T1000 (cell line): ENCODE measurements at places on chromosomes 13 and 19.

DNA sequence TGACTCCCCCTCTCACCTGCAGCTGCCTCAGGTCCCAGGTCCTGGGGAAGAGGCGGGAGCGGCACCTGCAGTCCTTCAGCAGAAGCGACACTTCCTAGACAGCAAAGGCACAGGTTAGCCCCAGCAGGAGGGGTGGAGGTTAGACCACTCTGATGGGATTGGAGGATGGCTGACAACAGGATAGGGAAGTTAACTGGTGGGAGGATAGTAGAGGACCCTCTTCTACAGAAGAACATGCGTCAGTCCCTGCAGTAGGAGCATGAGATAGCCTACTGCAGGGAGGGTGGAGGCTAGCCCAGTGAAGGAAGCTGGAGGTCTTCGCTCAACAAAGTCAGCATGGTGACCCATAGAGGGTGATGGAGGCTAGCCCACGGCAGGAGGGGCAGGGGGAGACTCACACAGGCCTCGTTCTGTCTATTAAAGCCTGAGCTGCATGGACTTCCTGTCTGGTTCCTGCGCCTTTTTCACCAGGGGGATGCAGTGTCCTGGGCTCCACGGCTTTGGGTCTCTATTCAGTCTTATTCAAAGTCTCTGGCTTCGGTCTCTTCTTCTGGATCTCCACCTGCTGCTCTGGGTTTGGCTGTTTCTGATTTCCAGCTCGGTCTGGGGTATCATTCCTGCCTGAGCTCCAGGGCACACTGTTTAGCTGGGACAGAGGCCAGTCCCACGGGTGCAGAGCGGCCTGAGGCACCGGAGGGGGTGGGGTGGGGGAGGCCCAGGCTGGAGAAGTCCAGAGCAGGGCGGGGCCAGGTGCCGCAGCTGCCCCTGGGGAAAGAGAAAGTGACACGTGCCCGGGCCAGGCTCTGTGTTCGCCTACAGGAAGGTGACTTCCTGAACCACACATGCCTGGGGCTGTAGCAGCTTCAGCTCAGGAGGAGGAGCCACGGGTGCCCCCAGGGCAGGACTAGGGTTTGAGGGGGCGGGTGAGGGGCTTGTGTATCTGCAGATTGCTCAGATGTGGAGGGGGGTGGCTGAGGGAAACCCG is 7.3 kb downstream of the IFNL3 start:
- DNase-seq, result no peak

DNA sequence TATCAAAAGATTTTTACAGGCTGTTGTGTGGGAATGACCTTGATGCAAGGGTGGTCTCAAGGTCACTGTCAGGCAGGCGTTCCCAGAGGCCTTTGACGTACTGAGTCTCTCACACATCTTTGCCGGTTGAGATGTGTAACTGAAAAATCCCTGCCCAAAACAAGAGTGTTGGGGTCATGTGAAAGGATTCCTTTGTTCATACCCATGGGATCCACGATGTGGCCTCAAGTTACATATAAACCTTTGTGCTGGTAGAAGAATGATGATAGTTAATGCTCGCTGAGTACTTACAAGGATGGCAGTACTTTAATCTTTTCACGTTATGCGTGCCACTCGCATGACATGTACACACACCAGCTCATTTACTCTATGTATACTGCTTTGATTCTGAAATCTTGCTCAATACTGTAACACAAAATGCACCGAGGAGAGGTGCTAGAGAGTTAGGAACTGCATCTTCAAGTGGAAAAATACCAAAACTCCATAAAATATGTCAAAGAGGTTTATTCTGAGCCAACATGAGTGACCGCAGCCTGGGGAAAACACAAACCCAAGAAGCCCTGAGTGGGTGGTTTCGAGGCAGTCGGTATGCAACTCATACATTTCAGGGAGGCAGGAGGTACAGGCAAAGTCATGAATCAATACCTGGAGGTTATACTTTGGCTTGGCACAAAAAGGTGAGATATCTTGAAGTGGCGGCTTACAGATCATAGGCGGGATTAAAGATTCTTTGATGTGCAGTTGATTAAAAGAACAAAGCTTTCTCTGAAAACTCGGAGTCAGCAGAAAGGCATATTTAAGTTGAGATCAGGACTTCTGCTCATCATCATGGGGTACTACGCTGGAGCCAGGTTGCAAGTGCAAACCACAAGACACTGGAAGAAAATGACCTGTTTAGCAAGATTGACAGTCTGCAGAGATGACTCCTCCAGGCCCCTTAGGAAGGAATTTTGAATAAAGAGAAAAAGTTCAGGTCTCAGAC is 87.4 kb upstream of the ARHGEF7 start:
- DNase-seq, result no peak

GRCh38 chr13:110913322-110914080 is 1.4 kb downstream of the ANKRD10 start:
- no peak for DNase-seq

DNA sequence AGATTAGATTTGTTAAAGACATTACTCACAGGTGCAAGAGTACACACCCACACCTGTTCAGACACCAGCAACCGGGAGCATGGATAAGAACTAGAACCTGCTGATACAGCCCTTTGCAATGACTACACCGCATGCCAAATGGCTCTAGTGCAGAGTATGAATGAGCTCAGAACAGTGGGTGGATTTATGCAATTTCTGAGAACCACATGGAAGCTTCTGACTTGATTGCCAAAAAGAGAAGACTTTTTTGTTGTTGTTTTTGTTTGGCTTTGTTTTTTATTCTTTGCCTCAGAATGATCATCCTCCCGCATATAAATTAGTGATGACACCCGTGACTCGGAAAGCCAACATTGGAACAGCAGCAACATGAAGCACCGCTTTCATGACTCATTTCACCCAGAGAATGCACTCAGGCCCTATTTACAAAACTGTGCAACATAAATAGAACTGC is 77.4 kb upstream of the LRCH1 start:
- DNase-seq, result no peak

DNA sequence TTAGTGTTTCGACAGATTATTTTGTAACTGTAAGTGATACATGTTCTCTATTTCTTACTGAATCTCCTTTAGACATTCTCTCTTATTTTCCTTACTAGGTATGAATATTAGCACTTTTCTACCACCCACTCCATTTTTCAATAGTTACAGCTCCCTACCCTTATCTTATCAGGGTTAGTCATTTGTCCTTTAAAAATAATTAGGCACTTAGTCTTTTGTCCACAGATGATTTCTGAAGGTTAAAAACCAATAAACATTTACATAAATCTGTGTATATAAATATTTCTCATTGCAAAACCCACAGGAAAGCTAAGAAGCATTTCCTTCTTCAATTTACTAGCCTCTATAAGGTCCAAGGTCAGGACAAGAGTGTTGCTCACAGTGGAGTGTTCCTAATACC is 624.1 kb upstream of the MIR17HG start:
- no peak for DNase-seq

- no peak for DNase-seq
These were observed 81.6 kb downstream of the ZNF536 start for GRCh38 chr19:30453743-30454142.

DNA sequence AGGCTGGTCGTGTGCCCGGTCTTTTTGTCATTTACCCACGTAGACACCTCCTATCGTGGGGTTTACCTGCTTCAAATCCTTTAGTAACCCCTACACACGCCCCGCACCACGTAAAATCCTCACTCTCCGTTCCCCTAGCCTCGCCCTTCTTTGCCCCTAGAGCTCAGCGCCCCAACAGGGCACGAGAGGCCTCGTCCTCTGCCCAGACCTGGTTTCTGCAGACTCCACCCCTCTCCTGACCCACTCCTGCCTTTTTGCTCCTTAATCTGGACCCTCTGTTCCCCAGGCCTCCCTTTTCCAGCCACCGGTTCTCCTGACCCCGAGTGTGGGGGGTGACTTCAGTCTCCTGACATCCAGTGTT is 412 bp downstream of the ZNF528 start:
- no peak for DNase-seq

GRCh38 chr19:30167976-30168635 is 204.1 kb upstream of the ZNF536 start:
- no peak for DNase-seq

DNA sequence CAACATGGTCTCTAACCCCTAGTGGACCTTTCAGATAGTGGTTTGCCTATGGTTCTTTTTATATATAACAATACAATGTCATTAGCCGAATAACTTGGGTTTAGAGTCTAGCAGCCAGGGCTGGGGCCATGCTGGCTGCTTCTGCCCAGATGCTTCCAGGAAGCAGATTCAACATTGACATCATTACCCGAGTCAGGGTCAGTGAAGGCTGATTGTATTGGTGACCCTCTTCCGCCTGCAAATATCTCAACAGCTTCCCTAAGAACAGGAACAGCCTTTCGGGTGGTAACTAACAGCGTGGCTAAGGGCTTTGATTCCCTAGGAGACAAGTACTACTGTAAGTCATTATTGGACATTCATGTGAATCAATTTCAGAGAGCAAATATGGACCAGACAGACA is 476.4 kb downstream of the UQCRFS1 start:
- DNase-seq, result no peak

DNA sequence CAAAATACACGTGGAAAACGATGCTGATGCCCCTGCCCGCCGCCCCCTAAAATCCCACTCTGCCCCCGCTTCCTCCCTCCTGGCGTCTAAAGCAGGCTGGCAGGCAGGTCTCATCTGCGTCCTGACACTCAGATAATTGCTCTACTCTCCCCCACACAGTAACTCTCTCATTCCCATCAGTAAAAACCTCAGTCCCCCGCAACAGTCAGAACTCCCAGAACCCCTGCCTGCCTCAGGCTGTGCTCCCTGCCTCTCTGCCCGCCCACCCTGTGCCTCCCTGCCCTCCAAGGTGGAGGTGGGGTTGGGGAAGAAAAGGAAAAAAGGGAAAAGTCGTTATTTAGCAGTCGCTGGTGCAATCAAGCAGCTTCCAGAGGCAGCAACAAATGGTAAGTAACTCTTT is 473.7 kb downstream of the EFNB2 start:
- no peak for DNase-seq

DNA sequence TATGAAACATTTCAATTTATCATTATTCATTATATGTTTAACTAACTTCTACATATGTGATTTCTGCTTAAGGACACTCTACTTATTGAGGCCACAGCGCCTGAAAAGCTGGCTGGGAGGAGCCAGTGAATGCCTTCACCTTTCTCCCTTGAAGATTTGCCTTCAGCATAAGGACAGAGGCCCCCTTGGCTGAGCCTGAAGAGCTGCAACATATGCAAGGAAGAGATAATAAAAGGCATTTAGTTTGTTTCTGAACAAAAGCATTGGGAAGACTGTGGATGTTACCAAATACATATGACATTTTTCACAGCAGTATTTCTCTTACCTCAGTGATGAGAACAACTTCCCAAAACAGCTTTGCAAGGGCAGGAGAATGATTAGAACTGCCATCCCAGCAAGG is 92.1 kb downstream of the ABCC4 start:
- no peak for DNase-seq

- no peak for DNase-seq
These were observed 99.2 kb downstream of the GNG7 start for GRCh38 chr19:2603334-2603733.

DNA sequence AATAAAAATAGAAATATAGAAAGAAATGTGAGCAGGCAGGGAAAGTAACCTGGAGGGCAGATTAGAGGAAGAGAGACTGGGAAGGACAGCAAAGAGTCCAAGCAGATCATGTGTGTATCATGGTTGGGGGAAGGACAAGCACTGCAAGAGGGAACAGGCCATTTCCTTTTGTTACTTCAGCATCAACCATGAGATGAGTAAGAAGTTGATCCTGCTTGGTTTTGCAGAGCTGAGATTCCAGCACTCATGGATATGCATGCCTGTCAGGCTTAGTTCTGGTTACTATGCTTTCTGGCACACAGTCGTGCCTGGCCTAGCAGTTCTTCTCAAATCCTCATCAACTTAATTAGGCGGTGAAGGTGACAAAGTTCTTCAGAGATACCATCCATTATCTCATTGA is 18.1 kb downstream of the NALCN start:
- DNase-seq, result no peak

GRCh38 chr19:55336101-55336500 is 3.6 kb upstream of the KMT5C start:
- DNase-seq, result no peak

GRCh38 chr19:40141551-40141950 is 49.7 kb upstream of the MAP3K10 start:
- DNase-seq, result no peak

- no peak for DNase-seq
These were observed 97.3 kb downstream of the GGACT start for GRCh38 chr13:100491164-100491842.

DNA sequence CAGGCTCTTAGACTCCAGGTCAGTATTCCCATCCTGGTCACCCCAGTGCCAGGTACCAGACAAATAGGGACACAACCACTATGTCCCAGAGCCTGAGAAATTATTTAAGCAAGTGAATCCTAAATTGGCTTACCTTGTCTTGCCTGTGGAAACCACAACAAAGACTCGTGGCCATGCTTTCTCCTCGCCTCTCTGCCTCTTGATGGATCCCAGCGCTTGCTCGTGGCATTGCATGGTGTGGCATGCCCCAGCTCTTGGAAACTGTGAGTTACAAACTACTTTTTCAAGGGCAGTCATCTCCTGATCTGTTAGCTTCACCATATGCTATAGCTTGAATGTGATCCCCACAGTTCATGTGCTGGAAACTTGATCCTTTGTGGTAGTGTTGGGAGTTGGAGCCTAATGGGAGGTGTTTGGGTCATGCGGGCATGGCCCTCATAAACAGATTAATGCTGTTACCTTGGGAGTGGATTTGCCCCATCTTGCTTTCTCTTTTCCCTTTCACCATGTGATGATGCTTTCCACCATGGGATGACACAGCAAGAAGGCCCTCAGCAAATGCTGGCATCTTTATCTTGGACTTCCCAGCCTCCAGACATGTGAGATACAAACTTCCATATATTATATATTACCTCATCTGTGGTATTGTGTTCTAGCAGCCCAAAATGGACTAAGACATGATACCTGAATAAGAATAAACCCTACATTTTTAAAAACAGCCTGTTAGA is 31.2 kb downstream of the SPRYD7 start:
- DNase-seq, result no peak

- no peak for DNase-seq
These were observed 10.6 kb downstream of the COL4A2 start for GRCh38 chr13:110317496-110318195.

GRCh38 chr13:42354241-42355091 is 82.5 kb downstream of the AKAP11 start:
- DNase-seq, result no peak

- DNase-seq, result no peak
These were observed 13.2 kb downstream of the DNAJC15 start for GRCh38 chr13:43036351-43037250.

GRCh38 chr13:57629821-57630235 is 1.7 kb upstream of the PCDH17 start:
- peak; percentile 86 for DNase-seq
